RWPE1 (cell line): ENCODE measurements at places on chromosomes 2 and 18.

DNA sequence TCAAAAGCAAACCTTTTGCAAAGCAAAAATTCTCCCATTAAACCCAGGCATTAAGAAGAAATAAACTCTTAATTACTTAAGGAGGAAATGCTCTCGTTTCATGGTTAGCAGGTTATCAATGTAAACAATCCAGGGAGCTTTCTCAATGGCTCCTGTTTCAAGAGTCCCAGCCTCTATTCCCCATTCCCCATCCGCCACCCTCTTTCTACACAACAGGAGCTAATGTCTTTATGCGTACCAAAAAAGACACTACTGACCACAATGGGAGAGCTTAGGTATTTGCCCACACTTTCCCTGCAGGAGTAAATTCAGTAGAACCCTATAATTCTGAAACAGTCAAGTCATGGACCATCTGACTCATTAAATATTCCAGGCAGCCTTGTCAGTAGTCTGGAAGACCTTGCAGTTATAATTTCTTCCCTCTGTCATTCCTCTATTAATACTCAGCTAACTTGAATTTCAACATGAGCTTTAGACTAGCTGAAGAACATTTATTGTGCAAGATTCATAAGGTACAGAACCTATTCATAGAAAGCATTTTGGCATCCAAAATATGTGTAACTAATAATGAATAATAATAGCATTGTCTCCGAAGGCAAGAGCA lies 48.6 kb downstream of the SLC8A1 start:
- peak; percentile 62 for DNase-seq

DNA sequence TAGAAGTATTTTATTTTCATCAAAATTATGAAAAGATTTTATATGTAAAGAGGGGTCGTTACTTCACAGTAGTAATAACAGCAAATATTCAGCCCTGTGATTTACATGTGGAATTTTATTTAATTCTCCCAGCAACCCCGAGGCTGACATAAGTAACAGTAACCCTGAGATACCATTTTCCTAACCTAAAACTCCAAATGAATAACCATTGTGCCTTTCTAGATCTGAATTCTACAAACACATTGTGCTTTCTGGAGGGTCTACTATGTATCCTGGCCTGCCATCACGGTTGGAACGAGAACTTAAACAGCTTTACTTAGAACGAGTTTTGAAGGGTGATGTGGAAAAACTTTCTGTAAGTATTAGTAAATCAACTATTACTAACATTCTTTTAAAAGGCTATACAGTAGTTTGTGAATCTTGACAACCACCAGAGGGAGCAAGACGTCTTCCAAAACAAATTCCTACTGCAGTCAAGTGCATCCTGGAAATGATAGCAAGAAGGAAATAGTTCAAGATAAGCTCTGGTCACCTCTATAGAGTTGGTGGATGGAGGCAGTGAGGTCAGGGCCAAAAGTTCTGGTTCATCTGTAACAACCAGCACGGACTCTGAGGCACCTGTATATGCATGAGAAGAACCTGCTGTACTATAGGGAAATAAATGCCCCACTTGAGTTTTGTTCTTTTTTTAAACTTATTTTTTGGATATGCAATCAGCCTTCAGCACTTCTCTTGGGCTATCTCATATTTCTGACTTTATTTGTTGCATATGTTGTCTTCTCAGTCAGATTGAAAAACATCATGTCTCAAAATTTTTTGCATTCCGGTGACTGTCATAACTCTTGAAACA lies 37.4 kb downstream of the ACTR2 start:
- DNase-seq, result peak; percentile 35

DNA sequence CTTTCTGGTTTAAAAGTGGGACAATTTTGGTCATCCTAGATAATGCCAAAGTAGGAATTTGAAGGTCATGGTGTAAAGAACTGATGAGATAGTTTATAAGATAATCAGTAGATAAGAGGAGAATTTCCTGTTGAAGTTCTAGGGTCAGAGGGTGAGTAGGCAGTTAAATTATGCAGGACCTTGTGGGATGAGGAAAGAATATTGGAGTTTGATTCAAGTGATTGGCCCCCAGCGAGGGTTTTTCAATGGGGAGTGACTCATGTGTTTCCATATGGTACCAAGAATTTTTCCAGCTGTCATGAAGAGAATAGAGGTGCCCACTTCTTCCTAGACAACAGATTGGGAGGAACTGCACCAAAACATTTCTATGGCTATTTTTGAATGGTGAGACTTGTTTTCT lies 940.2 kb upstream of the ZEB2 start:
- DNase-seq, result no peak

DNA sequence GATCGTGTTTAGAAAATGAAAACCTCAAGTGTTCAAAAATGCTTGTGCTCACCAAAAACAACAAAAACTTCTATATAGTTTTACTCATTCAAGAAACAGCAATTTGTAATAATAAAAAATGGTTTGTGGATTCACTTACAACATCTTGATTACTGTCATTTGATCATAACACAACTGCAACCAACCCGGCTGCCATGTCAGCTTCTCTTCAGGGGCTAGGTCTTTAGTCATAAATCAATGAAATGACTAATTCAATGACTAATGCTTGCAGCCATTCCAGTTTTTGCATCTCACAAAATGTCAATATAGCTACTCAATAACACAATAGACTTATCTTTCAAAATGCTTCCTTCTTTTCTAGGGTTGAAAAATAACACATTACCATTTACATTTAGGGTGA lies 128.0 kb downstream of the OLA1 start:
- peak; percentile 52 for DNase-seq

GRCh38 chr2:48129293-48129950 lies 223.1 kb upstream of the FBXO11 start:
- DNase-seq, result no peak

- DNase-seq, result no peak
These were observed 285.3 kb downstream of the SOX11 start for GRCh38 chr2:5977477-5977876.

DNA sequence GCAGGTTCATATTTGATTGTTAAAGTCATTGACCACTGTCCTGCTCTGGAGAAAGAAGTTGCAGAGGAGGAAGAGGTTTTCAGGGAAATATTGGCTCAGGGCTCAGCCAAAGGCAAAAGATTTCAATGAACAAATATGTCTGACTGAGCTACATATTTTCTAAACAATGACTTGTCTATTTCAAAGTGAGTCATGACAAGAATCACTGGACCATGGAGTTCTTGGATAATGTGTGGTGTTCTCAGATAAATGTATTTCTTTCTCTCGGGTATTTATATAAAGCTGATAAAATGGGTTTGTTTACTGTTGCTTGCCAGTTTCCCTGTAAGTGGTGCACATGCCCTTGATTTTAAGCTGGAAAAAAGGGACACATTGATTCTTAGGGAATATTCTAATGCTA lies 34.3 kb upstream of the RMP24 start:
- peak; percentile 5 for DNase-seq

- DNase-seq, result no peak
These were observed 503.3 kb downstream of the RNF144A start for GRCh38 chr2:7420530-7420929.

DNA sequence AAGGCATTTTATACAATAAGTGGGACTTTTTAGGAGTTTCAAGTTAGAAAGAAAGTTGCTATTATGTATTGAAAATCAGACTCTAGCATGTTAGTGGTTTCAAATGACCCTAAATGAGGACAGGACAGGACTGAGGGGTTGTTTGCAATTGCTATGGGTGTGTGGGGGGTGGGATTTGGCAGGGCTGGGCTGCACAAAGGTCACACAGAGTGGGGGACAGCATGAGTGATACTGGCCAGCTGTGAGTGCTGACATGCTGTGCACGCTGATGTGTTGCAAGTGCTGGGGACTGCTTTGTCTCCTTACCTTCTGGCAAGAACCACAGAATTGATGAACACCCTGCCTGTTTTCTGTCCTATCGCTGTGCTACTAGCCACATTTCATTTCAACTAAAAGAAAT lies 29.8 kb downstream of the RNMT start:
- DNase-seq, result no peak

DNA sequence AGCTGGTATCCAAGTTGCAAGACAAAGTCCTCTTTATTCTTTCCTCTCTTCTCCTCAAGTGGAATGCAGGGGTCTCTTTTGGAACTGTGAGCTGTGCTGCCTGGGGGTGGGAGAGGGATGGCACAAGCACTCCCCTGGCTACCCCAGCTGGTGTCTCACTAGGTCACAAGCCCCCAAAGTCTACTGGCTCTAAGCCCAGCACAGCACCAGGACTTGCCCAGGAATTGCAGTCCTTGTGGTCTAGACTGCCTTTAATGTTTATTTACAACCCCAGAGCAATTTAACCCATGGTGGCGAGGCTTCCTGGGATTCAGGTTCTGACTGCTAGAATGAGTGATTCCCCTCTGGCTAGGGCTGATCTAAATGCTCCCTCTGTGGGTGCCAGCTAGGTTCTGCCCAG lies 199.0 kb upstream of the STK17B start:
- DNase-seq, result no peak

GRCh38 chr2:187644981-187645380 lies 90.7 kb upstream of the TFPI start:
- no peak for DNase-seq

- peak; percentile 55 for DNase-seq
These were observed 101.6 kb downstream of the SPTBN1 start for GRCh38 chr2:54557601-54558187.

- no peak for DNase-seq
These were observed 66.6 kb downstream of the MYOM1 start for GRCh38 chr18:3153107-3153704.
